HEK293T (cell line): ENCODE measurements at places on chromosomes 7 and 10.
A peak's percentile ranks its signal among the peaks of the same experiment; 100 is the strongest.

DNA sequence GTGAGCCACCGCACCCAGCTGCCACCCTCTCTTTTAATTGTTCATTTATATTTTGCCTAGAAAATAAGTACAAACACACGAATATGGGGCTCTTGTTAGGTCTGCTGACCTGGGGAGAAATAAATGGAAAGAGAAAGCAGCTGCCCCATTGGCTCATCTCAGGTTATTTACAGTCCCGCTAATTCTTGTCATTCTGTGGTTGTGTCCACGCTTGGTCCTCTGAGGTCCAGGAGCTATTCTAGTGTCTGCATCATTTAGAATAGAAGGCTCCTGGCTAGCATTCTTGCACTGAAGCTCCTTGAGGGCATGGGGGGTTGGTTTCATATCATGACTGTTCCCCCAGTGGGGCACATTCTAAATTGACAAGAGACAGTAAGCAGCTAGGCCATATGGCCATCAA, 128.5 kb downstream of the TACC2 start:
- DNase-seq, result no peak

- DNase-seq, result no peak
Observed at GRCh38 chr7:102258073-102258748, 28.5 kb upstream of the SH2B2 start.

- DNase-seq, result no peak
Observed at GRCh38 chr7:21562385-21562784, 19.5 kb downstream of the DNAH11 start.

DNA sequence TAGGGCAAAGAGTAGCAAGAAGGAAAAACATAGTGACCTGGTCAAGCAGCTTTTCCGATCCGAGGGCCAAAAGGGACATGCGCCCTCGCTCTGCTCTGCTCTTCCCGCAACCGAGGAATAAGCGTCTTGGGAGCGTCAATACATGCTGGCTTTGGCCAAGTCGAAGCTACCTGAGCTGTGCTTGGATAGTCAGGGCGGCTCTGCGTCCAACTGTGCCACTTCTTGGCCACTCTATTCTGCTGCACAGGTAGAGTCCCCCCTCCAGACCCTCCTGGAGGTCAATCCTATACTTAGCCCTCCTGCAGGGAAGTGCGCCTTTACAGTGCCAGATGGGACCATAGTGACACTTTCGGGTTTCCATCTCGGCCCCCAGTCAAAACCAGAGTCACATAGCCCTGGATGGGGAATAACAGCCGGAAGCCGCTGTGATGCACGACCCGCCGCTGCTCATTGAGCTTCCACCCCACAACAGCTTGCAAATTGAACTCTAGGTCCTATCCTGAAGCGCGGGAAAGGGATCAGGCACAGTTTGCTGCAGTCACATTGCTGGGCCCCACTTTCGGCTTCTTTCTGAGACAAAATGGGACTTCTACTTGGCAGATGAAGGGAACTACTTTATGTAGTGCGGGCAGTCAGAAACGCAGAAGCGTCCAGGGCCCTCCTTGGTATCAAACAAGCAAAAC, 1.1 kb upstream of the HPSE2 start:
- no peak for DNase-seq

DNA sequence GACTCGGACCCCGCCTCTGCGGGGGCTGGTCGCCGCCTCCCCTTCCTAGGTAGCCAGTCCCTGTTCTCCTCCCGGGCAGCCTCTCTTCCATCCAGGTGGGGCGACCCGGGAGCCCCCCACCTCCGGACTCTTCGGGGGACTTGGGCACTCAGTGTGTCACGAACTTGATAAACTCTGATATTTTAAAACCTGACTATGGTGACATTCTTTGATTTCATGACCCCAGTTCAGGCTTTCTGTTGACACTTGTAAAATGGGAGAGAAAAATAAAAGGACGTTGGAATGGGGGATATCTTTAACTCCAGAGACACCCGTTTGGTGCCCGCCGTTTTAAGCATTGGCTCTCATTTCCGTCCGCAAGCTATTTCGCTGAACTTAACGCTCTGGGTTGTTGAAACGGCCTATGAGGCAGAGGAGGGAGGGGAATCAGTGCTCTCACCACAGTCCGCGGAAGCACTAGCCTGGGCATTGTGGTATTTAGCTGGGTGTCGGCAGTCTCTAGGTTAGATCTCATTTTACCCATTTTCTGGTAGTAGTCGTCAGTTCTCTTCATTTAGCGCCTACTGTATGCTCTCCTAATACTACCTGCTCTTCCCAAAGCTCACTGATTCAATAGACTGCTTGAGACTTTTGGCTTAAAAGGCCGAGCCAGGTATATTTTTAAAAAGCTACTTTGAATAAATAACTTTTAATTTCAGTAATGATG, 738 bp downstream of the VPS26A start:
- DNase-seq, result peak; percentile 25

- DNase-seq, result no peak
Observed at GRCh38 chr10:118173296-118173695, 126.6 kb upstream of the RAB11FIP2 start.

GRCh38 chr7:20331910-20332813, 1.5 kb downstream of the ITGB8 start:
- DNase-seq, result no peak

DNA sequence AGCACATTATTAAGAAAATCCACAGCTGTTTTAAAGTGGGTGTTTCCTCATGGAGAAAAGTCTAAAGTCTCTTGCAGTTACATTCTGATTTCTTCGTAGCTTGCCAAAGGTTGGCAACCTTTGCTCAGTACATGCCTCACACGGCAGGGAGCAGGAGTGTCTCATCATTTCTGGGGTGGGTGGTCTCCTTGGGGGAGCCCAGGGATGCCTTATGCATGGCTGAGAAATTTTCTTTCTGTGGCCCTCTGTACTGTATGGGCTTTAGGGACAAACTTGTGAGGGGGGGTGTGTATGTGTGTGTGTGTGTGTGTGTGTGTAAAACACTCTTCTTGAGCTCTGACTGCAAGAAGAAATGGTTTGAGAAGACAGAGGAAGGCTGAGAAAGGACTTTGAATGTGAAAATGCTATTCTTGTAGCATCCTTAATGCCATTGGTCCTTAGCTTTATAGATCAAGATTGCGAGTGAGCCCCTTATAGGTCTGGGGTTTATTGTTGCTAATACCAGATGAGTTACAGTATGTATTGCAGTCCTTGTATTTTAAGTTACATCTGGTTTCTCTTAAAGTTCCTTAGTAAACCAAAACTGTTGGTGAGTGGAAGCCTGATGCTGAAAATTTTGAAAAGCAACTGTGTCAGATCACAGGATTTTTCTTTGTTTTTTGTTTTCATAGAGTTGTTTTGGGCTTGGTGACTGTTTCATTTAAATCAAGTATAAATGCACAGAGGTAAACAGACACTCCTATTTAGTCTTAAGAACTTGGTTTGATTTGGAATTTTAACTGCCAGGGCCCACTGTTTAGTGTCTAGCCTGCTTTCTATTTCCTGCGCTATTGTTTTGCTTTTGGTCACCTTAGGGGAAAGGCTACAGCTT, 242.0 kb downstream of the BICC1 start:
- no peak for DNase-seq

DNA sequence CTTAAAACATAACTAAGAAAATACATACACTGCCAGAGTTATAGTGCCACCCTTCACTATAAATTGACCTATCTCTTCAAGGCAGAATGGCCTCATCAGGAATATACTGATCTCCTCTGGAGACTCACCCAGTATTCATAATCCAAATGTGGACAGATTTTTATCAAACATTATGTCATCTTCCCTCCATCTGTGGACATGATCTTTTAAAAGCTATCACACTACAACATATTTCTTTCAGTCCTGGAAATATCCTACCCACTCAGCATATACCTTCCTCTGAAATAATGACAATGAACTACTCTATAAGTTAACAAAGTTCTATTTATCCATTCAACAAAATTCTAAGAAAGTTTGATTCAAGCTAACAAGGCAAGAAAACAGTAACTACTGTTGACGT, 3.2 kb downstream of the ZNF800 start:
- no peak for DNase-seq

- no peak for DNase-seq
Observed at GRCh38 chr7:1859266-1860035, 189.4 kb downstream of the ELFN1 start.

GRCh38 chr10:7832060-7832459, 13.8 kb downstream of the TAF3 start:
- DNase-seq, result no peak

- peak; percentile 90 for DNase-seq
Observed at GRCh38 chr10:102729029-102730026, 14.4 kb upstream of the WBP1L start.

GRCh38 chr7:11212816-11213215, 239.1 kb downstream of the PHF14 start:
- DNase-seq, result no peak

- DNase-seq, result no peak
Observed at GRCh38 chr7:3928727-3929515, 627.9 kb downstream of the SDK1 start.

DNA sequence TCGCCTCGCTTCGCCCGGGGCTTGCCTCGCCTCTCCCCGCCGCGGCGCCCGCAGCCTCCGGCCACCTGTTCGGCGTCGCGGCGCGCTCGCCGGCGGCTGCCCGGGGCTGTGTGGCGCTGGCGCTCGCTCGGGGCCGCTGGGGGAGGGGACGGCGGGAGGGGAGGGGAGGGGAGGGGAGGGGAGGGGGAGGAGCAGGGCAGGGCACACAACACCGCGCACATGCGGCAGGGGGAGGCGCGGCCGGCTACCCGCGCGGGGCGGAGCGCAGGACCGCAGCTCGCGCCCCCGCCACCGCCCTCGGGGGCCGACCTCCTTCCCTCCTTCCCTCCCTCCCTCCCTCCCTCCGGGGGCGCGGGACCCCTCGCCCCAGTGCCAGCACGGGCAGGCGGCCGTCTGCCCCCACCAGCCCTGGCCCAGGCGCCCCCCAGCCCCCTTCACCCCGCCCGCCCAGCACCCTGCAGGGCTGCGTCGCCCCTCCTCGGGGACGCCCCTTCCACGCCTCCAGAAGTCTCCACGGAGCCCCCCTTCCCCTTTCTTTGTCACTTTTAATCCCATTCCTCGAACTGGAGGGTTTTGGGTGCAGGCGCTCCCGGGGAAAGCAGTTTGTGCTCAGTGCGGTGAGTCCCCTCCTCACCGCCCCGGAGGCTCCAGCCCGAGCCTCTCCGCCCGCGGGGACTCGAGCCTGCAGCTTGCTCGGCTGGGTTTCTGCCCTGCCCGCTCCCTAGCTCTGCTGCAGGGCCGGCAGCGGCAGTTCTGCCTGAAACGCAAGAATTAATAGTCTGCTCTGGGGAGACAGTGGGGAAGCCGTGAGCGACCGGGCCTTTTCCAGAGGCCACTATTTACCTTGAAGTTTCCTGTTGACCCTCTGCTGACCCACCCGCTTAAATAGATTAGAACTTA, at the start of gene PARD3:
Gene PARD3, minus strand, starts transcription at position 112 of the 900 bp plus-strand sequence. CDS start 301 bp downstream, outside the sequence.
- DNase-seq, result peak; percentile 76

DNA sequence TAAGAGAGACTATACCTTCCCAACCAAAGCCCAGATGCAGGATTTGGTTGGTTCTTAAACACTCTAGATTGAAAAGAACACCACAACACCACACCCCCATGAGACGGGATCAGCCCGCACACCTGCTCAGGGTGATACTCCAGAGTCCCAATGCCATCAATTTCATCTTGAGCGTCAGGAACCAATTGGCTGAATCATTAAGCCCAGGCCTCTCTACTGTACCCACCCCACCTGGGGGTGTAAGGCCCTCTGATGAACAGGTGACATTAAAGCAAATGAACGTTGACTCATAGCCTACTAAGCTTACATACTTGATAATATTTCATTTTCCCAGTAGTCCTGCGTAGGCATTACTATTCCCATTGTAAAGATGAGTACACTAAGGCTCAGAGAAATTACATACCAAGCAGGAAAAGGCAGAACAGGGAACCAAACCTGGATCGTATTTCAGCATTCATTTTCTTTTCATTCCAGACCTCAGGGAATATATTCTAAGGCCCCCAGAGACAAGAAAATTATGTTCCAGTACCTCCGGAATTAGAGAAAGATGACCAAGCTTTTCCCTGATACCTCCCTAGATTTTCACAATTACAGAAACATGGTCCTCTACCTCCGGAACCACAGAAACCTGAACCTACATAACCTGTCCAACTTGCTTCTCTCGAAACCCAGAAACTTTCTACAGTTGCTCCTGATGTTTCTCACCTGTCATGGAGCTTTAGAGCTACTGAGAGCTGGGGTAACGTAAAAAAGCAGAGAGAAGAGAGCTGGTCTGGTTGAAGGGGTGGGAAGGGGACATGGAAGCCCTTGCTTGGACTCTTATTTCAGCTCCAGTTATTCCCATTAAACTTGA, 43.1 kb upstream of the KDM7A start:
- DNase-seq, result no peak

DNA sequence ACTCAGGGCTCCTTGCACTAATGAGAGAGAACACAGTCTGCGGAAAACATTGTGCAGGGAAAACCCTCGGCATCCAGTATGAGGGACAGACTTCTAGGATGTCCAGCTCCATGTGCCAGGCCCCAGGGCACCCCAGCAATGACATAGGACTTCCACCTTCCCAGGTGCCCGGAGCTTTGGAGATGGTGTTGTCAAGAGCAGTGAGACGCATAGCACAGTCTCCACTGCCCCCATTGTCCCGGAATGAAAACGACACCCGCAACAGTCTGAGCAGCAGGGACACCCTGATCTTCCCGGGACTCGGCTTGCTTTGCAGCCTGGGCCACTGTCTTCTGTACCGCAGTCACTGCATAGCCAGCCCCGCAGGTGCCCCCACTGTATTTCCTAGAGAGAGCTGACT, 339.2 kb upstream of the ADARB2 start:
- no peak for DNase-seq

DNA sequence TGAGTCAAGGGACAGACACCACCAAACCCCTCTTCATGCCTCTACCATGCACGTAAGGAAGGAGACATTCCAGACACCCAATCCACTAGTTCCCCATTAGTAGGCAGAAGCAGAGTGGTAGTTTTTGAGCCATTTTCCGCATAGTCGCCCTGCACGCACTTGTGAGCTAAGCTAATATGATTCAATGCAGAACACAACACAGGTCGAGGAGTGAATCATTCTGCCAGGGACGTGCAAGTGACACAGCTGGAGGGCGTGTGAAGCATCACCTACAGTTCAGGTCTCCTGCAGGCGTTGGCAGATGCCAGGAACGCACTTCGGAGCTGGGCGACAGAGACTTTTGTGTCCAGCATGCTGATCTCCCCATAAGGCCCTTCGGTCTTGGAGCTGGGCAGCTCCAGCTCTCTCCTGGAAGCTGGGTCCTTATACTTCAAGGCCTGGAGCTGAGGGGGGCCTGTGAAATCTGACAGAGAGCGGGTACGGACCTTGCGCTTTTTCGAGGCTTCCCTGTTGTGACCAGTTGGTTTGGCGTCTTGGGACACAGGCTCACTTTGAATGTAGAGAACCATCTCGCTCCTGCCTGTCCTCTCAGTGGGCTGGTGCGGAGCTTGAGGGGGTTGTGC, 102.4 kb downstream of the SVIL start:
- DNase-seq, result no peak

DNA sequence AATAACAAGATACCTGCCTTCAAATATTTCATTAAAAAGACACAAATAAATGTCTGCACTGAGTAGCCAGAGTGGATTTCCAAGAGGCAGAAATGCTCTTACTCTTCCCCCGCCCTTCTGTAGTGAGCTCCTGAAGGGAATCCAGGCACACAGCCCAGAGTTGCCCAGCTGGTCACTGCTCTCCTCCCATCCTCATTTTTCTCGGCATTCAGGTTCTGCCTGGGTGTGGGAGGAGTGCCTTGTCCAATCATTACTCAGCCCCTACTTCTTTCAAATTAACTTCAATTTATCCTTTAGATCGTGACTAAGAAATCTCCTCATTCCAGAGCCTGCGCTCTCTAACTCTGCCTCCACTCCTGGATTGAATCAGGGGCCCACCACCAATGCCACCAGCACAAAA, 12.2 kb downstream of the CCDC6 start:
- no peak for DNase-seq
